ENCODE measurements at places on chromosomes 7 and 10.

GRCh38 chr10:65670087-65670486 is 1255.7 kb upstream of the LRRTM3 start:
- peak; percentile 16 for DNase-seq

DNA sequence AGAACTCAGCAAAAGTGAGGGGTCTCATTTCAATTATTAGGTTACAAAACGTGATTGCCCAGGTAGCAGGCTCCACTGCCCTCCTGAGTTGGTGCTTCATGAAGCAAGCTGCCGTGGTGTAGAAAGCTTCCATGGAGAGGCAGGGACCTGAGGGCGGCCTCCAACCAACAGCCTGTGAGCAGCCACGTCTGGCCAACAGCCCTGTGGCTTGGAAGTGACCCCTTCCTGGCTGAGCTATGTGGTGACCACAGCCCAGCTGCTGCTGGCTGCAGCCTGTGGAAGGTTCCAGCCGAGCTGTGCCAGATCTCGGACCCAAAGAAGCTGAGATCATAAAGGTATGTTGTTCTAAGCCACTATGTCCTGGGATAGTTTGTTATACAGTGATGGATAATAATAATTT is 122.5 kb upstream of the KLF6 start:
- no peak for DNase-seq

DNA sequence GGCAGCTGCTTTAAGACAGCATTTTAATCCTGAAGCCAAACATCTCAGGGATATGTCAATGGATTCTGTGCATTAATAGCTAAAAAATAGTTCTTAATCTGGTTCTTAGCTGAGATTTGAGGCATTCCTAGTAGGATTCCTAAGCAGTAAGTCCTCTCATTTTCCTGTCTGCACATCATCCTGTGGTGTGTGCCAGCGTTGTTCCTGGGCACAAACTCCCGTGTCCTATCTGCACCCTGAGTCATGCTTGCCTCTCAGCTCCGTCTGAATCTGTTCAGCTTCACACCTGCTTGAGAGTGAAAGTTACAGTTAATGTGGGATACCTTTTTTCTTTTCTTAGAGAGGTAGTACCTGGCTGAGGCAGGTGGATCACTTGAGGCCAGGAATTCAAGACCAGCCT is 19.5 kb downstream of the BAG3 start:
- peak; percentile 37 for DNase-seq

DNA sequence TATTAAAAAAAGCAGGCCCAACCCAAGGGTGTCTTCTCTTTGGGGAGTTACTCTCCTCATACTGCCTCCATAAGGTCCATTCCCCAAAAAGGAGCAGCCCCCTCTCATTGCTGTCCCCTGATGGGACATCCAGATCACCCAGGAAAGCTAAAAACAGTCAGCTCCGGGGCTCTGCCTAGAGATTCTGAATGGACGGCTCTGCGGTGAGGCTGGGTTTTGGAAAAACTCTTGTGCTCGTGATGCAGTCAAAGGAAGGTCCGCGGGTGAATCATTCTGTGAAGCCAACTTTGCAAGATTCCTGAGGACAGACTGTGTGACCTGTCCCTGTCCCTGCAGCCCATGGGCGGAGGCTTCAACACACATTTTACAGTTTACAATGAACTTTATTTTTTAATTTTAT is 351.5 kb downstream of the TYW1 start:
- no peak for DNase-seq

- peak; percentile 88 for DNase-seq
Observed at GRCh38 chr10:43128958-43129706, 9.1 kb upstream of the CSGALNACT2 start.

DNA sequence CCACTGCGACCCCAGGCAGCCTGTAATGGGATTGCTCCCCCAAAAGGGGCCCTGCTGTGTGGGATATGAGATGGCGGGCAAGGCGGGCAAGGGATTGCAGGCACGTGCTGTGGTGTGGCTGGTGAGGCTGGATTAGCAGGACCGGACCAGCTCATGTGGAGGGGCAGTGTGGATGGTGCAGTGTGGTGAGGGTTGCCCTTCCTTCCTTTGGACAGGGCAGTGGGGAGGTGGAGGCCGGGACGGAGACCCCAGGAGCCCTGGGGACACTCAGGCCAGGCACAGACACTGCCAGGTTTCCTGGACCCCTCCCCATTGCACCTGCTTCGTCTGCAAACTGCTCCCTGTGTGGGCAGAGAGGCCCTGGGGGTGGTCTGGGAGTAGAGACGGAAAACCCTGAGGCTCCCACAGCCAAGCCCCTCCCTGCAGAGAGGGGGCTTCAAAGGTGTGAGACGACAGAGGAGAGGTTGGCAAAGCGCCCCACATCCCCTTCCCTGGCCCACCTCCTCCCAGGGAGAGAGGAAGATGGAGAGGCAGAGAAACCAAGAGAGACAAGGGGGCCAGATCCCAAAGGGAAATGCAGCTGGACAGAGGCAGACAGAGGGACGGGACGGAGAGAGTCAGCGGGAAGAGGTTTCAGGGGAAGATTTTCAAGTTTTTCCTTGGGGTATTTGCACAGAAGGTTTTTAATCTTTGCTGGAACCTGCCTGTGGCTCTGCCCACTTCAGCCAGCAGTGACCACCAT is 89.2 kb downstream of the MICALL2 start:
- DNase-seq = no peak

DNA sequence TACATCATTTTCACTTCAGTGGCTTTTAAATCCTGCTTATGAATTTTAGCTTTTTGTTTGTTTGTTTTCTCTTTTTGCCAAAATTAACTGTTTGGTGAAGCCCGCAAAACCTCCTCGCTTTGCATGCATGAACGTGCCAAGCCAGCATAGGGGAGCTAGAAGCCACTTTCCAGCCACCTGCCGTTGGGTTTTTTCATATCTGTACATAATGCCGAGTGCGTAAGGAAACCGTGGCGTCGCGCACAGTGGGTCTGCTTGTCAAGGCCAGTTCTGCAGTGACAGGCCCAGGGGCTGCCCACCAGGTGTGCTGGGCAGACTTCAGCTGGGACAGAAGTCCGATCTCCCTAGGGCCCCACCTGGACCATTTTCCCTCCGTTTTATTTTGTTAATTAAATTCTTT is 41.1 kb downstream of the WIPI2 start:
- no peak for DNase-seq

- no peak for DNase-seq
Observed at GRCh38 chr7:3168869-3169268, 125.2 kb upstream of the CARD11 start.

DNA sequence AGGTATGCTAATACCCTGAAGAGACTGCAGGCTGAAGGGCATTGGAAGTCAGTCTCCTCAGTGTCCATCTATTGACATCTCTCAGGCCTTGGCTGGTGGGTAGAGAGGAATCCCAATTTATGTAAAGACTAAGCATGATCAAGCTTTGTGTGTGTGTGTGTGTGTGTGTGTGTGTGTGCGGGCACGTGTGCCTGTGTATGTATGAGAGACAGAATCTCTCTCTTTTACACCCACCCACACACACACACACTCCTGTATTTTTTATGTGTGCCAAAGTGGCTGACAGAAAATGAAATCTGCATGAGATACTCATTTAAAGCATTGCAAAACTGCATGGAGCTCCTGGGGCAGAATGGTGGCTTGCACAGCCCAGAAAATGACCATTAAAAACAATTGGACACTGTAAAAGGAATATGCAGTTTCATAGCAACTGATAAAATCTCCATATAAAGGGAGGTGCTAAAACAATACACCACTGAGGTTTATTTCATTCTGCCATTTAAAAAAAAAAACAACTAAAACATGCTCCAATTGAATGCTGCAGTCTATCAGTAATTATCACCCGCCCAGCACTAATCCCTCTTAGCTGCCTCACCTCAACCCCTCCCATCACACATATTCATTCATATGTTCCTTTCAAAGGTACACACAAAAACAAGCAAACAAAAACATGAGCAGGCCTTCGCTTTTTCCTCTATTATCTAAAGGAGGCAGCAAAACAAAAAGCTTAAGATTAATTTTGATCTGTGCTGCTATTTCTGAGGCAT is 385.0 kb downstream of the KCNMA1 start:
- no peak for DNase-seq

DNA sequence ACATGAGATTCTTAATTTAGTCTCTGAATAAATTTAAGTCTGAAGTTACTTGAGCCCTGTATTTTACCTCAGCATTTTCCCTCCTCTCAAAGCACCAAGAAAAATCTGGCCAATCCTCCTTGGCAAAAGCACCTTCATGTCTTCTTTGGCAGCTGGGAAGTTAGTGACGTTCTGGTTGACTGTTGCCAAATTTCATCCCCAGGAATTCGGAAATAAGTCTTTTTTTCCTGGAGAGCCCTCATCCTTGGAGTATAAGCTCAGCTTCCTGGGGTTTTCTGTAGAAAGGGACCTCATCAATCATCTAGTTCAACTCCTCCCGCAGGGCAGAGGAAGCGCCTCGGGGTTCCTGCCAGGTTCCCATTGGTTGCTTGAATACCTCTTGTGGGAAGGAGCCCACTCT is 377.6 kb downstream of the PHTF2 start:
- DNase-seq = no peak

- DNase-seq = no peak
Observed at GRCh38 chr10:6411436-6411835, 168.6 kb downstream of the PRKCQ start.

- no peak for DNase-seq
Observed at GRCh38 chr7:116511552-116512519, 12.3 kb downstream of the CAV2 start.

GRCh38 chr10:58094985-58095718 is 172.5 kb downstream of the IPMK start:
- no peak for DNase-seq

GRCh38 chr7:111633878-111634277 is 71.6 kb upstream of the IMMP2L start:
- no peak for DNase-seq

DNA sequence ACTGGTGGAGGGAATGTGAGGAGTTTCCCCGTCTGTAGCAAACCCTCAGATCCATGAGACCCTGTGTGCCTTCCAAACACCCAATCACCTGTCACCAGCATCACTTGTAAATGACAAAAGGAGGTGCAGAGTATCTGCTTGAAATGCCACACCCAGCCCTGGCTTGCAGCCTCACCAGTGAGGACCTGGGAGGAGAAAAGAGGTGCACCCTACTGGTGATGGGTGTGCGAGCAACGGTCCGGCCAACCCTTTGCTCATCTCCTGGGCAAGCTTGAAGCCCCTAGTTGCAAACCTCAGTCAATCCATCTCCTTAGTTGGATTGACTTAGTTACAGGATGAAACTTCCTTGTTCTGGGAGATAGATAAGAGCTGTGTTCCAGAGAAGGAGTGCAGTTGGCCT is 62.4 kb upstream of the WAPL start:
- no peak for DNase-seq

- no peak for DNase-seq
Observed at GRCh38 chr7:134954197-134955082, 31.9 kb upstream of the AGBL3 start.

DNA sequence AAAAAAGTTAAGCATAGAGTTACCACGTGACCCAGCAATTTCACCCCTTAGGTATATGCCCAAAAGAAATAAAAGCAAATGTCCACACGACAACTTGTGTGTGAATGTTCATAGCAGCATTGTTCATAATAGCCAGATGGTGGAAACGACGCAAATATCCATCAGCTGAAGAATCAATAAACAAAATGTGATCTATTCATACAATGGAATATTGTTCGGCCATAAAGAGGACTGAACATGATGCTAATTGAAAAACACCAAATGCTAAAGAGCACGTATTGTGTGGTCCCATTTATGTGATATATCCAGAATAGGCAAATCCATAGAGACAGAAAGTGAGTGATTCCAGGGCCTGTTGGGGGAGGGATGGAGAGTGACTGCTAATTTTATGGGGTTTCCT is 18.3 kb upstream of the USP6NL start:
- DNase-seq = no peak

GRCh38 chr7:37467002-37467401 is 18.3 kb upstream of the ELMO1 start:
- no peak for DNase-seq

- DNase-seq = no peak
Observed at GRCh38 chr7:69228212-69228811, 370.0 kb upstream of the AUTS2 start.

DNA sequence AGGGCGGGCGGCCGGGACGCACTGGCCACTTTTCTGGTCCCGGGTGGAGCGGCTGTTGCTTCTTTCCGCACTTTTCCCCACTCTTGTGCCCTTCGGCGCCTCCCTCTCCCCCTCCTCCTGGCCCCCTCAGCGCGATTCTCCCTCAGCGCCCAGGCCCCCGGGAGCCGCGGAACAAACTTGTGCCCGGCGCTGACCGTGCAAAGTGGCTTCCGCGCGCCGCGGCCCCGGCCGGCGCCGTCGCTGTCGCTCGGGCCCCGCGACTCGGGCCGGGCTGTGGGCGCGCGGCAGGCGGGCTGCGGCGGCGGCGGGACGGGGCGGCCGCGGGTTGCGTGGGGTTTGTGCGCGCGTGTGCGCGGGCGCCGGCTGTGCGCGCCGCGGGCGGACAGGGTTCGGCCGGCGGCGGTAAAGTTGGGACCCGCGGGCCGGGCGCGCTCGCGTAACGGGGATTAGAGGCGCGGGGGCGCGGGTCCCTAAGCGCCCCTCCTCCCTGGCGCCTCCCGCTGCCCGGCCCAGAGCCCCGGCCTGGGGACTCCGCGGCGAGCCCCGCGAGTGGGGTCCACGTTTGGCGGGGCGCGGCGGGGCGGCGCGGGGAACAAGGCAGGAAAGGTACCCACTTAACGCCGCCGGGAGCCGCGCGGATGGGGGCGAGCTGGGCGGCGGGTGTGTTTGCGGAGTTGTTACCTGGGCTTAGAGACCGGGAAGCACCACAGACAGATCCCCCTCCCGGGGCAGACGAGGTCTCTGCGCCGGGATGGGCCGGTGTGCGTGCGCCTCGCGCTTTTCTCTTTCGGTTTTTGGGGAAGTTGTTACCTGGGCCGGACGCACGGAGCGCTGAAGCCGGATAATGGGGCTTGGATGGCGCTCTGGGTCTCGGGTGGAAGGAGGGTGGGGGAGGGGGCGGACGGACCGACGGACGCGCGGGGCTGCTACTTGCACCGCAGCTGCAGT is 860 bp downstream of the ZEB1 start:
- DNase-seq = no peak

DNA sequence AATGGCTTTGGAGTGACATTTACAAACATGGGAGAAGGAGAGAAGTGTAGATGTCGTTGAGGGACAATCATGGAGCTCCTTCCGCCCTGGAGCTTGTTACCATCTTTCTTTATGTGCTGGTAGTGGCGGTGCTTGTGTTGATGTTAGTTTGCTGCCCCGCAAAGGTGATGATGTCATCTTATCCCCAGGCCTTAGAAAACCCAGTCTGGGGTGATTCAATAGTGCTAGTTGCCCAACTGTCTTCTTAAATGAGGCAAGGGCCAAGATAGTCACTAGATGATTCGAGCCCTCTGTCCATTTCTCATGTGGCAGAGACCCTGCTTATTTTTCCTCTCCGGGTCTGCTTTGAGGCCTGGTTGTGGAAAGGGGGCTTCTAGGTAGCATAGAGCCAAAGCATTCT is 277.4 kb downstream of the CCSER2 start:
- DNase-seq = no peak

- DNase-seq = no peak
Observed at GRCh38 chr7:22720791-22721786, 5.9 kb upstream of the IL6 start.

GRCh38 chr10:94405406-94405805 is 3.1 kb downstream of the TBC1D12 start:
- no peak for DNase-seq
